RPMI8226 (cell line): ENCODE measurements at places on chromosomes 7 and 10.
A peak's percentile ranks its signal among the peaks of the same experiment; 100 is the strongest.

DNA sequence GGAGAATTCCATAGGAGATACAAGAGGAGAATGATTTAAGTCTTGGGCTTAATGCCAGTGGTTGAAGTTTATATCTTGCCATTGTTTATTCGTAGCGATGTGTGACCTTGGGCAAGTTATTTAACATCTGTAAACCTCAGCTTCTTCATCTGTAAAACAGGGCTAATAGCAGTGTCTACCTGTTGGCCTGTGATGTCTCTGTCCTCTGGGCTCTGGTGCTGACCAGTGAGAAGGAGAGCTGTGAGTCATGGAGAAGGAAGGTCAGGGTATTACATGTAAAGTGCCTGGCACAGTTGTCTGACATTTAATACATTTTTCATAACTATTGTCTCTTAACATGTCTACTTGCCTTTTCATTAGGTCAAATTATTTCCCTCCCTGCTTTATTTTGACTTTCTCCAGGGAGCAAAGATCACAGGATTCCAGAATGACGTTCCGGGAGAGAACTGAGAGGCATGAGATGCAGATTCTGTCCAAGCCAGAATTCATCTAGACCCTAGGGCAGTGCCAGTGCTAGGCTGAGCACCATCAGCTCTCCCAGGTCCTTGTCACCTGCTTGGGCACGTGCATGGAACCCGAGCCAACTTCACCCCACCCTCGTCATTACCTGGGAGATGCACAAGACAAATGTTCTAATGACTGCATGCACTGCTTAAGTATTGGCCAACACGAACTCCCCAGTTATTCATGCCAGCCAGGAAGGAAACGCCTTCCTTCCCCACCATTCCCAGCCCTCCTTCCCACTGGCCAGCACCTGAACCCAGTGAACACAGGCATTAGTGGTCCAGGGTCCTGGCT lies 187.9 kb downstream of the DPY19L1 start:
- DNase-seq: no peak

DNA sequence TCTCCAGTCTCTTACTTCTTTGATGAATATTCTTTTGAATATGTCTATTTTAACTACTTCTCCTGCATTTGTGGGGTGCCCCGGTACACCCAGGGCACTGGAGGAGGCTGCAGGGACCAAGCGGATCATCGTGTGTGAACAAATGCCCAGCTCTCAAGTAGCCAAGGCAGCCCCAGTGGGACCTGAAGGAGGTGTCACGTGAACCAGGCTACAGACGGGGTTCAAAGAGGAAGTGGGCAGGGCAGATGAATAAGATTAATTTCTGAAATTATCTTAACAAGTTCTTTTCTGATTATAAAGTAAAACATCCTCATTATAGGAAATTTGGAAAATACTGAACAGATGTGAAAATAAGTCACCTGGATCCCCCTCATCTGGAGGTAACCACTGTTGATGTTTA lies 78.4 kb upstream of the DUSP5 start:
- DNase-seq: no peak

- no peak for DNase-seq
Observed at GRCh38 chr7:127690806-127691205, 38.8 kb downstream of the SND1 start.

DNA sequence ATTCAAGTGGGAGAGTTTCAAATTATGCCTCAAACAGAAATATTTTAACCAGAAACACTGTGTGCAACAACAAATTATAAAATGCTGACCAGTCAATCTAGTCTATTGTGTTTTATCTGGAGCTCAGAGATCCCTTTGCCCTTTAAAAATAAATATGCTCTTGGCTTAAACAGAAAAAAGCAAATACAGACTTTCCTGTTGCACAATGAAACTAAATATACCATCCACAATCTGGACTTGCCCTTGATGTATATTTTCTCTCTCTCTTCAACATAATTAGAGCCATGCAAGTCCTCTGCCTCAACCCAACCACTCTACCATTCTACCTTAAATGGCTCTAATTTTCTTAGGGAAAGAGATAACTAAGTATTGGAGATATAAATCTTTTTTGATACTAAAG lies 34.9 kb downstream of the ASAH2 start:
- DNase-seq: no peak

DNA sequence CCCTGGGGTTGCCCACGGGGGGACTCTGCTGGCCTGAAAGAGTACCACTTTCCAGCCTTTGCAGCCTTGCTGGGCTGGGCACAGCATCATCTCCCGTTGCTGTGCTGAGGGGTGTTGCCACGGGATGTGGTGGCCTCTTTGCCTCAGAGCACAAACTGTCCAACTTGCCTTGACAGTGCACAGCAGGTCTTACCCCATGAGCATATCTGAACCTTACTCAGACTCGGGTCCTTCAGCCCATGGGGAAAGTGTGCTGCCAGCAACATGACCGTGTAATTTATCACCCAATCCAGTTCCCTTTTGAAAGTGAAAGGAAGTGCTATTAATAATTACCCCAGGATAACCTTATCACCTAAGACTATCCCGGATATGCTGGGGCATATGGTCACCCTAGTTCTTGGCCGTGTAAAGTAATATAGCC lies 46.8 kb downstream of the TBXAS1 start:
- no peak for DNase-seq

- peak; percentile 78 for DNase-seq
Observed at GRCh38 chr10:21525367-21526187, at the start of gene SKIDA1. TSS of gene SKIDA1 (minus strand) at chr10:21525682. CDS start at chr10:21517822, 7,860 bp downstream.

GRCh38 chr10:53127686-53128085 lies 355.1 kb upstream of the MBL2 start:
- DNase-seq: no peak

GRCh38 chr10:131781076-131781475 lies 119.7 kb upstream of the PPP2R2D start:
- DNase-seq: no peak
